ENCODE measurements at places on chromosomes 11 and 22. TPM values are rescaled to one million over a fixed set of nuclear protein-coding genes. Genes with fewer than 3 reads are reported as not detected.

GRCh38 chr11:120024586-120024985 lies 113.3 kb downstream of the TRIM29 start:
- H3K27ac ChIP-seq, result no peak overlapping the region
- no peak for DNase-seq
- no peaks in the 10 kb centered on the region for H3K36me3 ChIP-seq

DNA sequence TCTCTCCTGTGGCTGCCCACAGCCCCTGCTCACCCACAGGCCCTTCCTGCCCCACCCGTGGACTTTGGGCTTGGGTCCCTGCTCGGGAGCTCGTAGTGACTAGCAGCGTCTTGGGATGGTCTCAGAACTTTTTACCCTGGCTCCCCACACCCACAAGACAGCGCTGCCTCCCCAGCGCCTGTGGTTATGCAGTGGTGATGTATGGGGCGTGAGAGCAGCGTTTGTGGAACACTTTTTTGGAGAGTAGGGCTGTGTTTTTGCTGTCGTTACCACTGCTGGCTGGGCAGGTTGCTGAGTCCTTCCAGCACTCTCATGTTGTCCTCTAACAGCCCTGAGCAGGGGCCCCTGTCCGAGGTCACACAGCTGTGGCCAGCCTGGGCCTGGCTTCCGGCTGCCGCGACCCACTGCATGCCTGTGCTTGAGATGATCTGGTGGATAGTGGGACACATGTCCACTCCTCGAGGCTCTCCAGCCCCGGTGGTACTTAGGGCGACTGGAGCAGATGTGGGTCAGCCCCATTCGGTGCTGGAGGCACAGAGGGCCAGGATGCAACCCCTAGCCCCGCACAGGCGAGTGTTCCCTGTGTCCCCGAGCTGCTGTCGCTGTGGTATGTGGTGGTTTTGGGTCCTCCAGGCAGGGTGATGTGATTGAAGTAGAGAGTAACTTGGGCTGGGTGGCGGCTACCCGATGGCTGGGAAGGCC lies 7.1 kb upstream of the GRAMD4 start:
- peaks cover 25% of the 10 kb centered on the region for H3K4me1 ChIP-seq
- DNase-seq, result no peak
- no peaks in the 10 kb centered on the region for H3K27me3 ChIP-seq

DNA sequence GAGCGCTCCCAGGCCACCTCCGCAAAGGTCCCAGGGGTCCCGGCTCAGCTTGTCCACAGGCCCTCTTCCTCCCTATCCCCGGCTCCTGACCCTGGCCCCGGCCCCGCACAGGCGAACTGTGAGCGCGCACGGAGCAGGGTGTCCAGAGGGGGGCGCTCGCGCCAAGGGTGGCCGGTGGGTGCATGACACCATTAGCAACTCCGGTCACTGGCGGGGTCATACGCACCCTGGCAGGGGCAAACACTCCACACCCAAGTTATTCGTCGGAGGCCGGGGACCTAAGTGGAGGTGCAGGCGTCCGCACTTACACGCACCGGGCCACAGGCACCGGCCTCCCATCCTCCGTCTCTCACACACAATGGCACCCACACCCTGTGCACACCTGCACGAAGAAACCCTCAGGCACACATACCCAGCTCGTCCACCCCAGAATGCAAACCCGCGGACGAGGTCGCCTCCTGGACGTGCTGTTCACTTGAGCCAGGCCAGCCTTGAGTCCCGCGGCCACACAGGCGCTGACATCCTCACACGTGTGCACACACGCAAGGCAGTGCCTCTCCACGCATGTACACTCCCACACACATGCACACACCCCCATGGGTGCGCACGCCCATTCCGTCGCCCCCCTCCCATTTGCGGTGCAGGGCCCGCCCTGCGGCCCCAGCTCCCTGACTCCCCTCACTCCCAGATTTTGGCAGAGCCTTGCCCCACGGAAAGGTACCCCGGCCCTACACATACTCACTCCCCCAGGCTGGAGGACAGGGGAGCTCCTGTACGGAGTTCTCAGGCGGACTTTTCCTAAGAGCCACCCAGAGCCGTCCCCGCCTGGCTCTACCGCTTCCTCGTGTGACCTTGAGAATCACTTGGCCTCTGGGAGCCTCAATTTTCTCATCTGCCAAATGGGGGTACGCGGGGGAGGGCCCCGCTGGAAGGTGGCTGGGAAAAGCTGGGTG lies at the start of gene RASGRP2:
RASGRP2 (minus strand) TSS at position 552 of the 953 bp plus-strand sequence. CDS start 1,276 bp downstream, outside the sequence.
- peaks cover 51% of the 10 kb centered on the region for H3K4me1 ChIP-seq
- H3K36me3 ChIP-seq, result peaks cover 23% of the 10 kb centered on the region
- peak; percentile 75 for DNase-seq
- peak within 1 kb of the TSS; percentile 93 for H3K27ac ChIP-seq
- peak within 1 kb of the TSS; percentile 77 for H3K4me3 ChIP-seq

The RASGRP2 gene
- total RNA-seq, result 570 TPM

The PLAAT5 gene
- total RNA-seq, result 1.8 TPM

The APOA4 gene
- total RNA-seq, result not detected

- H3K4me1 ChIP-seq, result no peaks in the 10 kb centered on the region
- H3K27ac ChIP-seq, result no peak overlapping the region
- no peak for DNase-seq
Observed at GRCh38 chr11:133156986-133157745, 375.1 kb downstream of the OPCML start.

GRCh38 chr11:66221012-66221411 lies 47.4 kb upstream of the RAB1B start:
- H3K4me3 ChIP-seq, result no peak overlapping the region
- no peak overlapping the region for H3K27ac ChIP-seq

GRCh38 chr22:27212102-27212501 lies 554.7 kb downstream of the MIAT start:
- no peaks in the 10 kb centered on the region for H3K36me3 ChIP-seq
- H3K27ac ChIP-seq, result no peak overlapping the region
- H3K27me3 ChIP-seq, result no peaks in the 10 kb centered on the region
- no peak overlapping the region for H3K4me3 ChIP-seq
- DNase-seq, result no peak

DNA sequence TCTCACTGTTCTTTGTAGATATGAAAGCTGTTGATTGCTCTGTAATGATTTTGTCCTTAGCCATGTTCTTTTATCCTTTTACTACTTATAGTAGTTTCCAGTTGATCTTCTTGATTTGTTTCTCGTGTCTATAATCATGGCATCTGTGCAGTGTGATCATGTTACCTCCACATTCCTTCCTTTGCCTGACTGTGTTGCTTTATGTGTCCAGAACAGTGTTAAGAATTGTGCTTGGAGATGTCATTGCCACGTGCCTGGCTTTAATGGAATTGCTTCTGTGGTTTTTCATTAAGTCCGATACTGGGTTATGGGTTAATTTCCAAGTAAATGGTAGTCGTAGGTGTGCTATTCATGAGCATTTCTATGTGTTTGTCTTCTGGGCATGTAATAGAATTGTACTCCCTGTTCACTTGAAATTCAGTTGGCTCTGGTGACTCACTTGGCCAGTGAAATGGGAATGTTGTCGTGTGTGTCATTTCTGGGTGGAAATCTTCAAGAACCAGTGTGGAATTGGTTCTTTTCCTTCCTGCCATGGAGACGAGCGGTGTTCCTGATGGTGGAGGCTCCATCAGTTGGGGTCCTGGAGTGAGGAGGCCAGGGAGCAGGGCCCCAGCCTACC lies 6.8 kb downstream of the GTSE1 start:
- H3K4me1 ChIP-seq, result peaks cover 5% of the 10 kb centered on the region
- no peak overlapping the region for H3K27ac ChIP-seq
- no peak for DNase-seq
- H3K27me3 ChIP-seq, result no peaks in the 10 kb centered on the region
- no peaks in the 10 kb centered on the region for H3K36me3 ChIP-seq

- H3K27me3 ChIP-seq, result no peaks in the 10 kb centered on the region
- peaks cover 38% of the 10 kb centered on the region for H3K4me1 ChIP-seq
- DNase-seq, result no peak
- H3K27ac ChIP-seq, result peak overlapping the region; percentile 62
- H3K36me3 ChIP-seq, result no peaks in the 10 kb centered on the region
Observed at GRCh38 chr11:414318-414857, 411 bp downstream of the SIGIRR start.

The HMOX1 gene
- not detected for total RNA-seq

The GLB1L3 gene
- 2.0 TPM for total RNA-seq

DNA sequence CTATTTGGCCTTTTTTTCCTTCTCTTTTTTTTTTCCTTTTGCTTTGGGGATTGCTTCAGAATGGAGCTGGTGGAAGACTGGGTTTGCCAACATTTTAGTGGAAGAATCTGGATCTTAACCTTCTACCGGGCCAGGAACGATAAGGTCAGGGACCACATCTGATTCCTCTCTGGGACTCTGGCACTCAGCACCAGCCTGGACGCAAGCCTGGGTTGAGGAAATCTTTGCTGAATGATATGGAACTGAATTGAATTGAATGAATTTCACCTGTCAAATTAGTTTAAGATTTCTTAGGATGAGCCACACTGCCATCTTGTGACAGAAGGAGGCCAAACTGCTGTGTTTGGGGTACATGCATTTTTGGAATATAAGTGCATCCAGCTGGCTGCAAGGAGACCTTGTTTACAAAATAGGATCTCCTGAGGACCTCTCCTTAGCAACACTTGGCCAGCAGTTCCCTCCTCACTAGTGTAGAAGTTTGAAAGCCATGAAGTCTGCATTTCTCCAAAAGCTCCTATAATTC lies 30.4 kb downstream of the TPBGL start:
- DNase-seq, result peak; percentile 28
- H3K27ac ChIP-seq, result no peak overlapping the region
- no peaks in the 10 kb centered on the region for H3K27me3 ChIP-seq

GRCh38 chr11:44456544-44457300 lies 108.7 kb upstream of the CD82 start:
- no peak overlapping the region for H3K4me3 ChIP-seq
- H3K27me3 ChIP-seq, result no peaks in the 10 kb centered on the region
- H3K27ac ChIP-seq, result no peak overlapping the region
- DNase-seq, result no peak
- no peaks in the 10 kb centered on the region for H3K36me3 ChIP-seq

GRCh38 chr11:126457817-126458216 lies 102.3 kb downstream of the ST3GAL4 start:
- no peak overlapping the region for H3K4me3 ChIP-seq
- DNase-seq, result no peak
- no peaks in the 10 kb centered on the region for H3K4me1 ChIP-seq
- H3K27me3 ChIP-seq, result no peaks in the 10 kb centered on the region
- H3K27ac ChIP-seq, result no peak overlapping the region
- no peaks in the 10 kb centered on the region for H3K36me3 ChIP-seq

GRCh38 chr11:12900496-12900895 lies 108.6 kb upstream of the RASSF10 start:
- no peaks in the 10 kb centered on the region for H3K36me3 ChIP-seq
- H3K27ac ChIP-seq, result no peak overlapping the region
- H3K4me1 ChIP-seq, result no peaks in the 10 kb centered on the region
- H3K27me3 ChIP-seq, result peaks cover 7% of the 10 kb centered on the region
- no peak overlapping the region for H3K4me3 ChIP-seq

The SLC22A6 gene
- total RNA-seq, result not detected

GRCh38 chr22:49699476-49699875 lies 128.2 kb downstream of the BRD1 start:
- H3K4me3 ChIP-seq, result no peak overlapping the region
- H3K27ac ChIP-seq, result no peak overlapping the region
- H3K27me3 ChIP-seq, result peaks cover 3% of the 10 kb centered on the region
- no peak for DNase-seq
- no peaks in the 10 kb centered on the region for H3K36me3 ChIP-seq

DNA sequence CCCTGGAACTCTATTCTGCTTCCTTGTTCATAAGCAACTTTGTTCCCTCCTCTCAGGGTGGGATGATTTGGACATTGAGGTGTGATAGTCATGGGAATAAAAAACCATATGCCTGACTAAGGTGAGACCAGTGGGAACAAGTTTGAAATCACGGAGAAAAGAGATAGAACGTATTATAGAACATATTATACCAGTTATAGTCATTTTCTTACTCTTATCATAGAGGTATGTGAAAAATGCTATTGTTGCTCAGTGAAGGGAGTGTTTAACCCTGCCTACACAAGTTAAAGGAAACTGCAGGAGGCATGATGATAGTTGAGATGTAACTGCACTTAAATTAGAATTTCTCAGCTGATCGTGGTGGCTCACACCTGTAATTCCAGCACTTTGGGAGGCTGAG lies 15.5 kb downstream of the OR6Q1 start:
- H3K36me3 ChIP-seq, result no peaks in the 10 kb centered on the region
- DNase-seq, result no peak
- no peak overlapping the region for H3K4me3 ChIP-seq
- no peak overlapping the region for H3K27ac ChIP-seq
